ENCODE measurements at places on chromosomes 12 and 14.
A peak's percentile ranks its signal among the peaks of the same experiment; 100 is the strongest.

DNA sequence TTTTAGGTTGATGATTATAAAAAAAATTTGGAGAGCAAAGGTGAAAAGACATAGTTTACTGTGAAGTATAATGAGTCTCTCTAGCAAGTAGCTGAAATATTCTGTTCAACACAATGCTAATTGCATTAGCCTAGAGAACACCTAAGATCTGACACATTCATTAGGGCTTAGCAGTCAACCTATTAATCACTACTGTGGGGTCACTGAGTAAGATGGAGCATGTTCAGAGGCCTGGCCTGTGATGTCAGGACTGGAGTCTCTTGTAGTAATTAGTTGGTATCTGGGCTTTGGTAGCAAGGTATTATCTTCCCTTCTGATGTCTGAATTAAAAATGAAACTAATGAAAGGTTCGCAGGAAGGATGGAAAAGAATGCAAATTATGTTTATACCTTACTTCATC lies 112.7 kb downstream of the SLC16A7 start:
- DNase-seq: no peak

GRCh38 chr14:100096656-100097055 lies 31.4 kb downstream of the EVL start:
- DNase-seq: no peak

GRCh38 chr12:92079054-92079385 lies 66.6 kb downstream of the BTG1 start:
- no peak for DNase-seq

DNA sequence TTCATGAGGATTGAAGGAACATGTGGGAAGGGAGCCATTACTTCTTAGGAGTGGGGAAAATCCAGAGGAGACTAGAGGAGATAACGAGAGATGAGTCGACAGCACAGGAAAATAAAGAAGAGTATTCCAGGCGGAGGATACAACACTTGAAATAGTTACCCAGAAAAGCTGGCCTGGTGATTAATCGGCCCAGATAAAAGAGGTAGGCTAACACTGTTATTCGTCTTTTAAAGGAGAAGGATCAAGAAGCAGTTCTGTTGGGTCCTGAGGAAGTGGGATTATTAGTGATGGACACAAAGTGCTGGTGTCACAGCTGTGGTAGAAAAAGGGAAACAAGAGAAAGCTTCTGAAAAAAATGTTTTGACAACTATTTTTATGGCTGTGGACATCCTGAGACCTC lies 425.3 kb downstream of the ZFP36L1 start:
- no peak for DNase-seq

GRCh38 chr14:78022059-78022458 lies 148.1 kb upstream of the NRXN3 start:
- DNase-seq: peak; percentile 64

DNA sequence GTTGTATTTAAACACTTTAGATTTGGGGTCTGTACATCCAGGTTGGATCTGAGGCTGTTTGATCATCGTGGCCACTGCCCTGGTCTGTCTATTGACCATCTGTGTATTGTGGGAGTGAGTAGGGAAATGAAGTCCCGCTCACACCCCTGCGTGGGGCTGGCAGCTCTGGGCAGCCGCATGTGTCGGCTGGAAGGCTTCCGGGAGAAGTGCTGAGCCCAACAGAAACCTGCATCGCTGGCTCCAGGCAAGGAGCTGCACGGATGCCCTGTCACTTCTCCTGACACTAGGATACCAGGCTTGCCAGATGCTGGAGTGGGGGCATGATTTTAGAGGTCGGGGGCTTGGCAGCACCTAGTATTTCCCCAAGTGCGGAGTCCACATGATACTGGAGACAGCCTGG lies 93.6 kb downstream of the PHETA1 start:
- DNase-seq: no peak

GRCh38 chr12:2650261-2651067 lies 144.3 kb upstream of the FKBP4 start:
- DNase-seq: no peak

- no peak for DNase-seq
Measured at GRCh38 chr12:127307528-127307927, 959.4 kb upstream of the TMEM132C start.

DNA sequence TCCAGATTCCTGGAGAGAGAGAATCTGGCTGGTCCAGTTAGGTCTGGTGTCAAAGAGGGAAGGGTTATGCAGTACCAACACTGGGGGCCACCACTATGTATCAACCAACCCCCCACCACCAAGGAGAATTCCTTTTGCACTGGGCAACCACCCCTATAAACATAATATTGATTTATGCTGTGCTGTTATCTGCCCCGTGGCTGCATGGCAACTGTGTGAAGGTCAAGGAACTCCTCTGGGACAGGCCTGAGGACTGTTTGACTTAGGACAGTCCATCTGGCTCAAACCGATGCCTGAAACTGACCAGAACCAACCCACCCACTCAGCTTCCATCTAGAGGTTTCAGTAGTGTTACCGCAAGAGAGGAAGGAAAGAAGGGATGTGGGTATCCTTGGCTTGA lies 20.5 kb downstream of the PLEKHH1 start:
- no peak for DNase-seq

GRCh38 chr14:95304342-95304741 lies 15.4 kb downstream of the CLMN start:
- DNase-seq: no peak

GRCh38 chr14:90388982-90389381 lies 7.8 kb upstream of the CALM1 start:
- DNase-seq: no peak

DNA sequence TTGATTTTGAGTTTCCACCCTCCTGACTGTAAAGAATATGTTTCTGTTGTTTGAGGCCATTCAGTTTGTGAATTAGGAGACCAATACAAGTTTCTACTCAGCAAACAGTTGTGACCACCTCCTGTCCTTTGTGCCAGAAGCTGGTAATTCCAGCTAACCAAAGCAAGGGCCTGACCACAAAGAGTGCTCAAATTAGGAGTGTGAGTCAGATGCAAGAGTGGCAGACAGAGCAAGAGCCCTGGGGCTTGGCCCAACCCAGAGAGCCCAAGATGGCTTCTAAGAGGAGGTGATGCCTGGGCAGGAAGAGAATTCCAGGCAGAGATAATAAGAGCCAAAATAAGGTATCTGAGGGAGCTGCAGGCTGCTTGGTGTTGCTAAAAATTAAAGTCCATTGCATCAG lies 77.7 kb upstream of the C14orf132 start:
- no peak for DNase-seq

- DNase-seq: no peak
Measured at GRCh38 chr12:55720071-55720564, at the start of gene RDH5. Gene RDH5 (plus strand): TSS chr12:55720393. CDS start chr12:55721185, 792 bp downstream.

- DNase-seq: no peak
Measured at GRCh38 chr12:4496145-4496838, 42.4 kb upstream of the RAD51AP1 start.

- no peak for DNase-seq
Measured at GRCh38 chr12:99372257-99372920, 275.2 kb upstream of the GARIN6 start.

GRCh38 chr12:78121969-78122610 lies 291.4 kb downstream of the NAV3 start:
- DNase-seq: no peak

- DNase-seq: no peak
Measured at GRCh38 chr12:4850857-4851380, 58.8 kb upstream of the KCNA1 start.

GRCh38 chr12:12899530-12900380 lies 8.4 kb downstream of the GPRC5A start:
- peak; percentile 53 for DNase-seq

DNA sequence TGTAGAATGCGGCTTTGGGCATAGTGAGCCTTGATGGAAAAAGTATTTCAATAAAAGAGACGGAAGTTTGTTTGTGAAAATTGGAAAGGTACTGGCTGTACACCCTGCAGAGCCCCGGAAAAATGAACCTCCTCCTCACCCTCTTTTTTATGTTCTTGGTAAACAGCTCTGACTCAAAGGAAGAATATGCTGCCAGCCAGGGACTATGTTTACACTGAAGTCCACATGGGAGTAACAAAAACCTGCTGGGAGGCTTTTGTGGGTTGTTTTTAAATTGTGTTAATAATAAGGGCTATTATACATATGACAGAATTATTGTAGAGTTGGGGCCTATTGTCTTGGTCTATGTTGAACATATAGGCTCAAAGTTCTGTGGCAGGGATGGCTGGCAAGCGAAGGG lies 70.7 kb downstream of the TTC8 start:
- DNase-seq: no peak

DNA sequence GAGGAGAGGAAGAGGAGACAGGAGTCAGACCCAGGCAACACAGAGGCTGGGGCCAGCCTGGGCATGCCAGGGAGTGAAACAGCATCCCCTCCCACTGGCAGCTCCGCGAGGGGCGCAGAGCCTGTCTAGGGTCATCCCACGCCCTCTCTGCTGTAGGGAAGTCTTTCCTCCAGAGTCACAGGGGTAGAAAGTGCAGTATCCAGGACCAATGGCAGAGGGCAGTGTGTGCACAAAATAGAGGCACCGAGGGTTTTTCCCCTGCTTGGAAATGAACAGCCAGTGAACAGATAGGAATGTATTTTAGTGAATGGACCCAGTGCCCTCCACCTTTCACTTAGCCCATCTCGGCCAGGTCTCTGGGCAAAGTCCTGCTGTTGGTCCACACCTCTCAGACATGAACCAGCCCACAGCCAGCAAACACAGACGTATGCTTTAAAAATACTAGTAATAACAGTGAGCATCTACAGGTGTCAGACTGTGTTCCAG lies 9.4 kb upstream of the KRT74 start:
- peak; percentile 55 for DNase-seq

GRCh38 chr14:55715889-55716288 lies 135.9 kb downstream of the KTN1 start:
- DNase-seq: no peak

DNA sequence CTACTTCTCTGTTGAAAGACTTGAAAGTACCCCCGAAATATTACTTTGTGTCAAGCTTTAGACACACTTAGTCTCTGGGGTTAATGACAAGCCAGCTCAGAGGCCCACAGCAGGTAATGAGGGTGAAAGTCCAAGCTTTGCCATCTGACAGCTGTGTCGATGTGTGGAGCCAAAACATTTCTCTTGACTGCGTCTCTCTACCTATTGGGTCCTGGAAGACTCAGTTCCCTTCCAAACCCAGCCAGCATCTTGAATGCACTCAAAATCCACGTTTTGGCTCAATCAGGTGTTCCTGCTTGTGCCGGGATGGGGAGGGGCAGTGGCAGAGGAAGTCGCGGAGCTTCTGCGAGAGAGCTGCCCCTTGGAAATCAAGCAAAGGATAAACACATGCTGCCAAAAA lies 3.2 kb downstream of the PLXNC1 start:
- no peak for DNase-seq

DNA sequence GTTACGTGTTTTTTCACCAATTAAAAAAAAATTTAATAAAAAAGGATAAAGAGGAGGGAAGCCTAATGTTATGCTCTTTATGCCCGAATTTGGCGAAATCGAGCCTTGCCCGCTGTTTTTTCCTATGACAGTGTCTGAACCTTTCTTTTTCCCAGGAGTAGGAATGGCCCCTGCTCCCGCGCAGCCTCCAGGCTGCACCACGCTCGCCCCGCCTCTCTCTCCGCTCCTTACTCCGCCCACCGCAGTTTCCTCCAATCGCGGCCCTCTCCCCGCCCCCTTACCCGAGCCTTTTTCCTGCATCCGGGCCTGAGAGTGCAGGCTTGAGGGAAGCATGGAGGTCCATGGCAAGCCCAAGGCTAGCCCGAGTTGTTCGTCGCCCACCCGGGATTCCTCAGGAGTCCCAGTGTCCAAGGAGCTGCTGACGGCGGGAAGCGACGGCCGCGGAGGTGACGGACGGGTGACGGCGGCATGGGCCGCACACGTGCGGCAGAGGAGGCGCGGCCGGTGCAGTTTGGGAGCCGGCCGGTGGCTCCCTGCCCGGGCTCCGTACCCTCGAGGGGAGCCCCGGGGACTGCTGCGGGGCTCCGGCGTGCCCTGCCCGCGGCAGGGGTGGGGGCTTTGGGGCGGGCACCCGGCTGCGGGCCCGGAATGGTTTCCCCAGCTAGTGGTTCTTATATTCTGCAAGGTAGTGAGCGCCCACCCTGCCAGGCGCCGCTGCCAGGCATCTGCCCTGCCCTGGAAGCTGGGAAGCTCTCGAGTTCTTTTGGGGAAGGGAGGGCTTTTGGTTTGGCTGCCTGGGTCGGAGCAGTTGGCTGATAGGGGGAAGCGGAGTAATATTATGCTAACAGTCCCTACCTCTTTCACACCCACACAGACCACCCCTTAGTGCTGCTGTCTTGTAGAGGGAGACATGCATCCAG lies at the start of gene NOPCHAP1:
TSS of gene NOPCHAP1 (plus strand) at position 295 of the 920 bp plus-strand sequence. CDS start at position 332, 37 bp downstream.
- DNase-seq: peak; percentile 81

GRCh38 chr12:6207259-6207925 lies 7.2 kb downstream of the CD9 start:
- no peak for DNase-seq

DNA sequence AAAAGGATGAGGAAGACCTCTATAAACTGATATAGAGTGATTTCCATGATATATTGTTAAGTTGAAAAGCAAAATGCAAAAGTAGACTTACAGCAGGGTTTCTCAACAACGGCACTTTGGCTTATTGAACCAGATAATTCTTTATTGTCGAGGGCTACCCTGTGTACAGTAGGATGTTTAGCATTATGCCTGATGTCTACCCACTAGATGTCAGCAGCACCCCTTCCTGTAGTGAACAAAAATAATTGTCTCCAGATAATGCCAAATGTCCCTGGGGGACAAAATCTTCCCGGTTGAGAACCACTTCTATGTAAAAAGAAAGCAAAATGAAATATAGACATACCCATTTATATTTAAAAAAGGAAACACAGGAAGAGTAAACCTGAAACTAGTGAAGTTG lies 32.4 kb downstream of the ABCD2 start:
- no peak for DNase-seq

GRCh38 chr12:93137656-93138612 lies 208.8 kb upstream of the EEA1 start:
- DNase-seq: no peak

DNA sequence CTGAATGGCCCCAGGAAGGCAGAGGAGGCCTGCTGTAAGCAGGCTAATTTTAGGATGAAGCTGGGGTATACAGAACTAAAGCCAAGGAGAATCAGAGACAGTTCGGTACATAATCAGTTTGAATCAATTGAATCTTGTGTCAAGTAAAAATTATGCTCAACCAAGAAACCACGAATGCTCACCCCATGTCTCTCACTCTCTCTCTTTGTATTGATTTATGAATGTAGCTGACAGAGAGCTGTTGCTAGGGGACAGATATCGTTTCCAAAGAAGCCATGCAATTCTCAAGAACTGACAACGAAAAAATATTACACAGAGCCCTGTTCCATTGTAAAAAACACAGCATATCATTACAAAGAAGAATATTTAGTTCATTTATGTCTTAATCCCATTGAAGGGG lies 151.1 kb upstream of the PKP2 start:
- DNase-seq: no peak

GRCh38 chr12:124501112-124501561 lies 66.3 kb downstream of the NCOR2 start:
- DNase-seq: no peak

DNA sequence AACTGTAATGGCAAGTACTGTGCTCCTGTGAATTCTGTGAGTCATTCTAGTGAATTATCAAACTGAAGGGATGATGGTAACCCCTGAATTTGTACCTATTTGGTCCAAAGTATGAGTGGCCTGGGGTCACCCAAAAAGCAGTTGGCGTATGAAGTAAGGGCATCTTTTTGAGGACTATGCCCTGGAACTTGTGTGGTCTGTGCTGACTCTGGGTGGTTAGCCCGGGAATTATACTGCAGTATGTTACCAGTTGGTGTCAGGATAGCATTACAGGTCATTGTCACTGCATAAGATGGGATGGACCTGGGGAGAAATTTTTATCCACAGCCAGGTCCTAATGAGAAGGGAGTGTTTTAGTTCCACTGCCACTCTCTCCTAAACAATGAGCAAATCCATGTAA lies 174.7 kb downstream of the SSPN start:
- DNase-seq: no peak

- DNase-seq: no peak
Measured at GRCh38 chr12:93199831-93200236, 177.9 kb upstream of the NUDT4 start.
